ENCODE measurements at places on chromosomes 2 and 18.

- no peak for DNase-seq
These were observed 132.1 kb downstream of the CTIF start for GRCh38 chr18:48670751-48671560.

DNA sequence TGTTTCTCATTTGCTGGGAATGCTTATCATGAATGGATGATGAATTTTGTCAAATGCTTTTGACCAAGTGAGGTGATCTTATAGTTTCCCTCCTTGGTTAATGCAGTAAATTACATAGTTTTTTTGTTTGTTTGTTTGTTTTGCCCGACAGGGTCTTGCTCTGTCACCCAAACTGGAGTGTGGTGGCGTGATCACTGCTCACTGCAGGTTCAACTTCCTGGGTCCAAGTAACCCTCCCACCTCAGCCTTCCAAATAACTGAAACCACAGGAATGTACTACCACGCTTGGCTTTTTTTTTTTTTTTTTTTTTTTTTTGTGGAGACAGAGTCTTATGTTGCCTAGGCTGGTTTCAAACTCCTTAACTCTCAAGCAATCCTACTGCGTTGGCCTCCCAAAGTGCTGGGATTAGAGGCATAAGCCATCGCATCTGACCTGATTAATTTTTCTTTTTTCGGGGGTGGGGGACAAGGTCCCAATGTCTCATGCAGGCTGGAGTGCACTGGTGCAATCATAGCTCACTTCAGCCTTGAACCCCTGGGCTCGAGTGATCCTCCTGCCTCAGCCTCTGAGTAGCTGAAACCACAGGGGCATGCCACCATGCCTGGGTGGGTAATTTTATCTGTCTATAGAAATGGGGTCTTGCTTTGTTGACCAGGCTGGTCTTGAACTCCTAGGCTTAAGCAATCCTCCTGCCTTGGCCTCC lies 48.6 kb downstream of the SMAD2 start:
- DNase-seq, result no peak

GRCh38 chr2:114421781-114422180 lies 20.7 kb upstream of the DPP10 start:
- no peak for DNase-seq

GRCh38 chr18:41666231-41666630 lies 288.8 kb upstream of the PIK3C3 start:
- no peak for DNase-seq

DNA sequence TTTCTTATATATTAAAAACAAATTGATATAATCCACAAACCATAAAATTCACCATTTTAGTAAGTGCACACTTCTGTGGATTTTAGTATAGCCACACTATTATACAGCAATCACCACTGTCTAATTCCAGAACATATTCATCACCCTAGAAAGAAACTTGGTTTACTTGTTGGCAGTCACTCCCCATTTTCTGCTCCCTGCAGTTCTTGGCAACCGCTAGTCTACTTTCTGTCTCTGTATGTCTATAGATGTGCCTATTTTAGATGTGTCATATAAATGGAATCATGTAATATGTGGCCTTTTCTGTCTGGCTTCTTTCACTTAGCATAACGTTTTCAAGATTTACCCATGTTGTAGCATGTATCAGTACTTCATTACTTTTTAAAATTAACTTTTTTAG lies 5.7 kb downstream of the CKAP2L start:
- no peak for DNase-seq

DNA sequence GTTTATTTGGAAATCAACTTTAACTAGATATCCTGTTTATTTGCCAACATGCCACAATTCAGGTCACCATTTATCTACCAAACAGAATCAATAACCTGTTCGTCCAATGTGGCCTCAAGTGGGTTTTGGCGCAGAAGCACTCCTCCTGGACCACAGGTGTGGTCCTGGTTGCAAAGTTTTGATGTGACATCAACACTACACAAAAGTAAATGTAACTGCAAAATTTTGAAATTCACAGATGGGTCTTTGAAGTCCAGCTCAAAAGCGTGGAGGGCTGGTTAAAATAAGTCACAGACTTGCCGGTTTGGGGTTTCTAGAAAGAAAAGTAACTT lies 474 bp upstream of the GCA start:
- DNase-seq, result no peak

DNA sequence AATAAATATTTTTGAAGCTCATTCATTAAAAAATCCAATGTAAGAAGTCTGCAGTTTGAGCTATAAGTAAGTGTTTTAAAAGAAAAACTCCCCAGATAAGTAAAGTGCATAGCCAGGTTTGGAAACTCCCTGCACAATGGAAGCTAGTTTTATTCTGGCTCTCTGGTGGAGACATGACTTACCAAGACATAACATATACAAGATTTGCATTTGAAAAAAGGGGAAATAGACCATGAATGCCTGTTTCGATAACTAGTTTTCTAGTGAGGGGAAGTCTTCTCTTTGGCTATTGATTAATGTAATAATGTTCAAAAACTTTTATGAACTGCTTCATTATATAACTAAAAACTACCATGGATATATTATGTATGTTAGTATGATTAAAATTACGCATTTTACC lies 435.2 kb downstream of the ARHGAP15 start:
- DNase-seq, result no peak

GRCh38 chr2:57550912-57551311 lies 495.7 kb upstream of the VRK2 start:
- no peak for DNase-seq

GRCh38 chr2:201781557-201782051 lies 871 bp upstream of the ALS2 start:
- no peak for DNase-seq

GRCh38 chr2:122255924-122256323 lies 500.5 kb downstream of the TSN start:
- no peak for DNase-seq

- no peak for DNase-seq
These were observed 16.4 kb upstream of the CNRIP1 start for GRCh38 chr2:68336192-68336591.
